Adrenal gland (tissue), 19 donors: ENCODE measurements at places on chromosomes 7 and 10.

DNA sequence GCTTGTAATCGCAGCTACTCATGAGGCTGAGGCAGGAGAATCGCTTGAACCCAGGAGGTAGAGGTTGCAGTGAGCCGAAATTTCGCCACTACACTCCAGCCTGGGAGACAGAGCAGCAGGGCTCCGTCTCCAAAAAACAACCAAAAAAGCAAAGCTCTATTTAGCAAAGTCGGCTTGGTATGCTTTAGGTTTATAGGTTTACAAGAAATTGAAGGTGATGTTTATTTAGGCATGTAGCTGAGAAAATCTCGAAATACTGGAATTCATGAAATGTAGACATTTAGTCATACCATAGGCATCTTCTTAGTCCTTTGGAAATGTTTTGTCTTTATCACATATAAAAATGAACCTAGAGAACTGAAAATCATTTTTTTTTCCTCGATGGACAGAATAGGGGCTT, 453.8 kb upstream of the ANKRD30A start:
- no peak for DNase-seq
- no peaks in the 10 kb centered on the region for H3K27me3 ChIP-seq
- H3K4me1 ChIP-seq = no peaks in the 10 kb centered on the region
- no peaks in the 10 kb centered on the region for H3K36me3 ChIP-seq

- no peaks in the 10 kb centered on the region for H3K27me3 ChIP-seq
- DNase-seq = no peak
- H3K4me3 ChIP-seq = no peak overlapping the region
Measured at GRCh38 chr10:3682745-3683144, 102.3 kb downstream of the KLF6 start.

- no peaks in the 10 kb centered on the region for H3K36me3 ChIP-seq
- no peaks in the 10 kb centered on the region for H3K27me3 ChIP-seq
- H3K4me1 ChIP-seq = no peaks in the 10 kb centered on the region
- H3K4me3 ChIP-seq = no peak overlapping the region
Measured at GRCh38 chr7:30596721-30597120, 2.0 kb downstream of the GARS1 start.

- peak; percentile 82 for DNase-seq
- H3K4me1 ChIP-seq = no peaks in the 10 kb centered on the region
- no peak overlapping the region for H3K27ac ChIP-seq
- H3K36me3 ChIP-seq = peaks cover 7% of the 10 kb centered on the region
Measured at GRCh38 chr10:373526-374309, 238.5 kb downstream of the ZMYND11 start.

GRCh38 chr7:158054081-158054480, 533.5 kb downstream of the PTPRN2 start:
- no peak overlapping the region for H3K4me3 ChIP-seq
- H3K27ac ChIP-seq = no peak overlapping the region
- DNase-seq = no peak
- H3K36me3 ChIP-seq = no peaks in the 10 kb centered on the region

- peak; percentile 60 for DNase-seq
- peaks cover 38% of the 10 kb centered on the region for H3K4me1 ChIP-seq
- peak overlapping the region; percentile 66 for H3K4me3 ChIP-seq
Measured at GRCh38 chr7:66921396-66921917, 432 bp downstream of the TMEM248 start.

DNA sequence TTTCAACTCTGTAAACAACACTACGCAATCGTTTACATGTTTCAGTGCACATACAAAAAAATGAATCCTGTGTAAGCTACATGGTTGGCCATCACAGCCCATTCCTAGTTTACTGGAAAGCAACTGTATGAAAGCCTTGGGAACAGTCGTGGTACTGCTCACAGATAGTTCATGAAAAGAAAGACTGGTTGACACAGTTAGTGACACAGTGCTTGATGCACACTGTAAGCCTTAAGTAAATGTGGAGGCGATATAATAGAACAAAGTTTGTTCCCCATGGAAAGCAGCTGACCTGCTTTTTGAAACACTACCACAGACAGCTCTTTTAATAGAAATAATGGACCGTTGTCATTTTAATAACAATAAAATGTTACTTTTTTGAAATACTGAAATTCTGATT, 5.1 kb downstream of the CACNA2D1 start:
- H3K4me3 ChIP-seq = no peak overlapping the region
- DNase-seq = no peak
- peaks cover 26% of the 10 kb centered on the region for H3K4me1 ChIP-seq
- no peak overlapping the region for H3K27ac ChIP-seq
- no peaks in the 10 kb centered on the region for H3K27me3 ChIP-seq
